Spleen (tissue), 13 donors: ENCODE measurements at places on chromosomes 4 and X. TPM values are rescaled to one million over a fixed set of nuclear protein-coding genes. Genes with fewer than 3 reads are reported as not detected.

Gene SOWAHB
- total RNA-seq: 0.20 TPM

DNA sequence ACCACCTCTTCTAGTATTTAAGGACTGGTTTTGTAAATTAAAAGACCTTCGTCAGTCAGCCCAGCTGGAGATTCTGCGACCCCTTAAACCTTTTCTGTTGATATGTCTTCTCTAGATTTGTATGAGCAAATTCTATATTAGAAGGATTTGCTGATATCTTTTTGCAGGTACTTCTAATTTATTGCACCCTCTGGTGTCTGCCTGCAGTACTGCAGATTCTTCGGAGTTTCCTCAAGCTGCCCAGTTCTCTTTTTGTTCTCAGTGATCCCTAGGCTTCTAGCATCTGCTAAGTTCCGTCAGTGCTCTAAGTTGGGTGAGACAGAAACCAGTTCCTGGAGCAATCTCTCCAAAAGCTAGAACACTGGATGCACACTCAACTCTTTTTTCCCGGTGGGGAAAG is 545.2 kb downstream of the C4orf33 start:
- no peak overlapping the region for H3K4me3 ChIP-seq
- H3K27ac ChIP-seq: no peak overlapping the region
- no peaks in the 10 kb centered on the region for H3K4me1 ChIP-seq
- H3K36me3 ChIP-seq: no peaks in the 10 kb centered on the region

- peaks cover 48% of the 10 kb centered on the region for H3K36me3 ChIP-seq
- H3K27ac ChIP-seq: no peak overlapping the region
- H3K4me3 ChIP-seq: no peak overlapping the region
- DNase-seq: no peak
Measured at GRCh38 chr4:153610623-153611376, 73.3 kb upstream of the TLR2 start.

- no peak overlapping the region for H3K27ac ChIP-seq
- H3K4me3 ChIP-seq: no peak overlapping the region
- no peaks in the 10 kb centered on the region for H3K27me3 ChIP-seq
Measured at GRCh38 chrX:28324321-28324721, 262.9 kb upstream of the IL1RAPL1 start.
